MCF 10A (cell line): ENCODE measurements at places on chromosomes 1 and 21. TPM values are rescaled to one million over a fixed set of nuclear protein-coding genes. Genes with fewer than 3 reads are reported as not detected.

DNA sequence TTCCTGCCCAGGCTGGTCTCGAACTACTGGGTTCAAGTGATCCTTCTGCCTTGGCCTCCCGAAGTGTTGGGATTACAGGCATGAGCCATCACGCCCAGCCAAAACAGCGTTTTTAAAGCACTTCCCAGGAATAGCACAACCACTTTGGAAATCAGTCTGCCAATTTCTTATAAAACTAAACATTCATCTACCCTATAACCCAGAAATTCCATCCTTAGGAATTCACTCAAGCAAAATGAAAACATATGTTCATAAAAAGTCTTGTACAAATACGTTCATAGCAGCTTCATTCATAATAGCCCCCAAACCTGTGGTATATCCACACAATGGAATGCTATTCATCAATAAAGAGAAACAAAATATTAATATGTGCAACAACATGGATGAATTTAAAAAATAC lies 36.1 kb downstream of the PHC2 start:
- no peaks in the 10 kb centered on the region for H3K27me3 ChIP-seq
- no peak for DNase-seq

GRCh38 chr1:77639557-77640069 lies 42.8 kb downstream of the ZZZ3 start:
- no peak for DNase-seq
- H3K4me1 ChIP-seq: peaks cover 14% of the 10 kb centered on the region
- H3K36me3 ChIP-seq: peaks cover 51% of the 10 kb centered on the region
- H3K4me3 ChIP-seq: no peak overlapping the region

DNA sequence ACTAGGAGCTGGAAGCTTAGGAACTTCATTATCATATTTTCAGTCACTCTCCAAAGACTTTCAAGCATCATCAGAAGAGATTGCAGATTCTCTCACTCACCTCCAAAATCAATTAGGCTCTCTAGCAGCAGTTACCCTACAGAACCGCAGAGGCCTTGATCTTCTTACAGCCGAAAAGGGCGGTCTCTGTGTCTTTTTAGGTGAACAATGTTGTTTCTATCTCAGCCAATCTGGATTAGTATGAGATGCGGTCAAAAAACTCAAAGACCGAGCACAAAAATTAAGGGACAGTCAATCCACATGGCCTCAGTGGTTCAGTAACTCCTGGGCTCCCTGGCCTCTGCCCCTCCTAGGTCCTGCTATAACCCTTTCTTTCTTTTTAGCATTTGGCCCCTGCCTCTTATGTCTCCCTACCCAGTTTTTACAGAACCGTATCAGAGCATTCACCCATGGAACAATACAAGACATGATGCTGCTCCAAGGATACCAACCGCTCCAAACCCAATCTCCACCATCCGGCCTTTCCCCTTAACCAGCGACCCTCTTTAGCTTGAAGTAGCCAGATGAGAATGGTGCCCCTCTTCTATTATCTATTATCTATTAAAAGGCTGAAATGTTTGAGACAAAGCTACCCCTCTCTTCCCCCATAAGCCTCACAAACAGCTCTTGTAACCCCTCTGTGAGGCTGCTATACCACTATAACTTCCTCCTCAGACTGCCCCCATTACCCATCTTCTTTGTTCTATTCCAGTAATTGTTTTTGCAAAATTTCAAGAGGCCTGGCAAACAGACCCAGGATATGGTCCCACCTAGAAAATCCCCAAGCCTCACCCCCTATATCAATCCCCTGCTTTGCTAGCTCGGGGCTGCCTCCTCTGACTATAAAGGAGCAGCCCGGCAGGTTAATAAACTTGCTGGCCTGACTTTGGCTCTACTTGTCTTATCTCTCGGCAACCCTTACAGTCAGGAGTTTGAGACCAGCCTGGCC lies 18.7 kb upstream of the CA6 start:
- H3K4me3 ChIP-seq: no peak overlapping the region
- no peaks in the 10 kb centered on the region for H3K36me3 ChIP-seq
- H3K27me3 ChIP-seq: no peaks in the 10 kb centered on the region
- no peak overlapping the region for H3K27ac ChIP-seq
- no peak for DNase-seq

DNA sequence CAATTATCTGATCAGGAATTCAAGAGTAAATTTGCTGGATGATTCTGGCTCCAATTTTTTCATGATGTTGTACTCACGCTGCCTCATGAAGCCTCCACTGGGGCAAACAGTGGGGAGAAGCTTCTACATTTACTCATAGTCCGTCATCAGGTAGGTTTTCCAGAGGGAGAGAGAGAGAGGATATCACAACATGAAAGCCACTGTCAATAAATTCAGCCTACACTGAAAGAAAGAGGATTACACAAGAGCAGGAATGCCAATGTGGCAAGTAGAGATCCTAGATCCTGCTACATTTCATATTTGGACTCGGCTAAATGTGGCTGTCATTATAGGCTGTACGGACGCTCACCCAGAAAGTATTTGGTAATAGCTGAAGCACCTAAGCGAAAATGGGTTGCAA lies 819.9 kb downstream of the BRINP3 start:
- H3K36me3 ChIP-seq: no peaks in the 10 kb centered on the region
- peak; percentile 88 for DNase-seq
- peak overlapping the region; percentile 47 for H3K4me3 ChIP-seq

- H3K4me3 ChIP-seq: no peak overlapping the region
- H3K4me1 ChIP-seq: peaks cover 7% of the 10 kb centered on the region
- no peaks in the 10 kb centered on the region for H3K27me3 ChIP-seq
- DNase-seq: no peak
- H3K27ac ChIP-seq: no peak overlapping the region
- peaks cover 5% of the 10 kb centered on the region for H3K36me3 ChIP-seq
Measured at GRCh38 chr1:71231751-71232150, 150.9 kb upstream of the ZRANB2 start.

DNA sequence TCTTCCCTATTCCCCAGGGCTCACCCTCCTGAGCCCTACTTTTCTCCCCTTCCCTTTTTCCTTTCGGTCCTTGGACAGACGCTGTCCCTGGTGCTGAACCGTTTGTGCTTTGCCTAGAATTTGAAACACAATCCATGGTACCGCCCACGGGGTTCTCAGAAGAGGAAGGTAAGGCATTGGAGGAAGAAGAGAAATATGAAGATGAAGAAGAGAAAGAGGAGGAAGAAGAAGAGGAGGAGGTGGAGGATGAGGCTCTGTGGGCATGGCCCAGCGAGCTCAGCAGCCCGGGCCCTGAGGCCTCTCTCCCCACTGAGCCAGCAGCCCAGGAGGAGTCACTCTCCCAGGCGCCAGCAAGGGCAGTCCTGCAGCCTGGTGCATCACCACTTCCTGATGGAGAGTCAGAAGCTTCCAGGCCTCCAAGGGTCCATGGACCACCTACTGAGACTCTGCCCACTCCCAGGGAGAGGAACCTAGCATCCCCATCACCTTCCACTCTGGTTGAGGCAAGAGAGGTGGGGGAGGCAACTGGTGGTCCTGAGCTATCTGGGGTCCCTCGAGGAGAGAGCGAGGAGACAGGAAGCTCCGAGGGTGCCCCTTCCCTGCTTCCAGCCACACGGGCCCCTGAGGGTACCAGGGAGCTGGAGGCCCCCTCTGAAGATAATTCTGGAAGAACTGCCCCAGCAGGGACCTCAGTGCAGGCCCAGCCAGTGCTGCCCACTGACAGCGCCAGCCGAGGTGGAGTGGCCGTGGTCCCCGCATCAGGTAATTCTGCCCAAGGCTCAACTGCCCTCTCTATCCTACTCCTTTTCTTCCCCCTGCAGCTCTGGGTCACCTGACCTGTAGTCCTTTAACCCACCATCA lies 10.4 kb downstream of the BCAN start:
- H3K27ac ChIP-seq: no peak overlapping the region
- H3K4me1 ChIP-seq: peaks cover 3% of the 10 kb centered on the region
- H3K4me3 ChIP-seq: no peak overlapping the region
- DNase-seq: peak; percentile 66
- H3K36me3 ChIP-seq: peaks cover 1% of the 10 kb centered on the region

DNA sequence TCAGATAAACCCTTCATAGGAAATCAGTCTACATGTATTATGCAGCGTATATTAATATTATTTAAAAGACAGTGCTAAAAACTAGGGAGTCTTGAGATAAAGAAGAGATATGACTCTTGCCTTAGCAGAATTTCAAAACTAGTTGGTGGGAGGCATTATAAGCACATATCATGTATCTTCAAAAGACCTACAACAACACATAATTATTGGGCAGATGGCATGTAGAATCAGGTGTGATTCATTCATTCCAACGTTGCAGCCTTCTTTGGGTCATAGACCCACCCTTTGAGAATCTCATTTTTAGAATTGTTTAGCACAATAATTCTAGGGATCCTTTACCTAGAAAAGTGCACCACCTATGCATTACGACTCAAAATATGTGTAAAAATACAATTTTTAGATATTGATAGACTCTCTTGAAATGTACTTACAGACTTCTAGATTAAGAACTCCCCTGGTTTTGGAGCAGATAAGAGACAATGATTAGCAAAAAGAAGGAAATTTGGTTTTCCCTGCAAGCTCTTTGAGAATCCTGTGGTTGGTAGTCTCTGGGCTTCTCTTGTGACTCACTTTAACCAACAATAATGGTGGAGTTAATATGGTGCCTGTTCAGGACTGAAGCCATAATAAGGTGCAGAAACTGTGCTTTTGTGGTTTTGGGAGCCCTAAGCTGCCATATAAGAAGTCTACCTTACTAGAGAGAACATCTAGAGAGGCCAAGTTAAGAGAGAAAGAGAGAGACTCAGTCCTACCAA lies 85.3 kb upstream of the RGS4 start:
- H3K4me1 ChIP-seq: no peaks in the 10 kb centered on the region
- H3K27ac ChIP-seq: no peak overlapping the region
- DNase-seq: no peak
- H3K4me3 ChIP-seq: no peak overlapping the region
- no peaks in the 10 kb centered on the region for H3K36me3 ChIP-seq

GRCh38 chr1:167713330-167714081 lies 8.3 kb upstream of the MPZL1 start:
- peak overlapping the region; percentile 91 for H3K27ac ChIP-seq
- DNase-seq: no peak
- peaks cover 25% of the 10 kb centered on the region for H3K36me3 ChIP-seq
- H3K4me3 ChIP-seq: peak overlapping the region; percentile 88
- peaks cover 10% of the 10 kb centered on the region for H3K4me1 ChIP-seq

- H3K36me3 ChIP-seq: no peaks in the 10 kb centered on the region
- H3K27ac ChIP-seq: no peak overlapping the region
- no peak overlapping the region for H3K4me3 ChIP-seq
- no peak for DNase-seq
- no peaks in the 10 kb centered on the region for H3K4me1 ChIP-seq
- no peaks in the 10 kb centered on the region for H3K27me3 ChIP-seq
Measured at GRCh38 chr1:87474098-87474497, 145.4 kb downstream of the LMO4 start.

GRCh38 chr1:189701606-189702005 lies 776.1 kb downstream of the BRINP3 start:
- no peak overlapping the region for H3K4me3 ChIP-seq
- no peaks in the 10 kb centered on the region for H3K4me1 ChIP-seq
- DNase-seq: no peak
- H3K27me3 ChIP-seq: no peaks in the 10 kb centered on the region
- H3K27ac ChIP-seq: no peak overlapping the region

DNA sequence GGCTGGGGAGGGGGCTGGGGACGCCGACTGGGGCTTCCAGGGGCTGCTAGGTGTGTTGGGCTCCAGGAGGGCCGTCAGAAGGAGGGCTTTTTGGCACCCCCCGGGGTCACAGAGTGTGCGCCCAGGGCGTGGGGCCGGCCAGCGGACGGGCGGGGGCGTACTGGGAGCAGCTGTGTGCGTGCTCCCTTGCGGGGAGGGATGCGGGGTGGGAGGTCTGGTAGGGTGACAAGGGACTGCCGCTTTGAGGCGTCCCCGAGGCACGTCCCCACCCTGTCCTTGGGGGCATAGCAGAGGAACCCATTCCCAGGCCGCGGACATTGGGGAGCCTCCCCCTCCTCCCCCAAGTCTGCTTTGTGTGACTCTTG lies 1.1 kb downstream of the FOXO6 start:
- H3K4me1 ChIP-seq: peaks cover 35% of the 10 kb centered on the region
- H3K27ac ChIP-seq: no peak overlapping the region
- no peak overlapping the region for H3K4me3 ChIP-seq
- no peak for DNase-seq

- H3K4me1 ChIP-seq: no peaks in the 10 kb centered on the region
- DNase-seq: no peak
- no peak overlapping the region for H3K27ac ChIP-seq
- no peak overlapping the region for H3K4me3 ChIP-seq
- H3K36me3 ChIP-seq: peaks cover 28% of the 10 kb centered on the region
Measured at GRCh38 chr1:3880429-3881192, 19.5 kb downstream of the C1orf174 start.

DNA sequence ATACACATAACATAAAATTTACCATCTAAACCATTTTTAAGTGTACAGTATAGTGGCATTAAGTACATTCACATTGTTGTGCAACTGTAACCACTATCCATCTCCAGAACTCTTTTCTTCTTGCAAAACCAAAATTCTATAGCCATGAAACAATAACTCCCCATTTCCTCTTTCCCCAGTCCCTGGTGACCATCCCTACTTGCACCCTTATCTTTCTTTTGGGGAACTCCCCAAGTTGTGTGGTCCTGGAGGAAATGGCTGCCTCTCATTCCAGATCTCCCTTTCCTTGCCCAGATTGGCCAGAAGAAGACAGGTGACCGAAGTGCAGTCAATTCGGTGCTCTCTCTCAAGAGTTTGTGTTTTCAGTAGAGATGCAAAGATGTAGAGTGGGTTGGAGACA lies 389.6 kb upstream of the C1orf87 start:
- H3K27me3 ChIP-seq: no peaks in the 10 kb centered on the region
- H3K36me3 ChIP-seq: no peaks in the 10 kb centered on the region
- H3K27ac ChIP-seq: no peak overlapping the region

- no peaks in the 10 kb centered on the region for H3K27me3 ChIP-seq
- no peak overlapping the region for H3K4me3 ChIP-seq
- H3K36me3 ChIP-seq: peaks cover 36% of the 10 kb centered on the region
- H3K27ac ChIP-seq: no peak overlapping the region
- DNase-seq: no peak
- peaks cover 14% of the 10 kb centered on the region for H3K4me1 ChIP-seq
Measured at GRCh38 chr1:91783423-91784170, 102.4 kb downstream of the TGFBR3 start.

- H3K4me3 ChIP-seq: peak overlapping the region; percentile 41
- H3K36me3 ChIP-seq: peaks cover 4% of the 10 kb centered on the region
- peaks cover 28% of the 10 kb centered on the region for H3K4me1 ChIP-seq
- H3K27ac ChIP-seq: peak overlapping the region; percentile 25
- no peaks in the 10 kb centered on the region for H3K27me3 ChIP-seq
Measured at GRCh38 chr21:38460171-38460742, 38.0 kb downstream of the ERG start.

NCF2 gene
- 4.9 and 8.7 TPM in 2 replicates for total RNA-seq

IQCC gene
- 1.8 and 1.9 TPM in 2 replicates for total RNA-seq

SLC19A2 gene
- 13.9 and 16.7 TPM in 2 replicates for total RNA-seq

DCST1 gene
- total RNA-seq: 0.21 and 0.42 TPM in 2 replicates

EPRS1 gene
- 476 and 612 TPM in 2 replicates for total RNA-seq

PPFIA4 gene
- total RNA-seq: 0.16 and 0.49 TPM in 2 replicates

SPRR2E gene
- total RNA-seq: not detected in 2 replicates

SLC6A9 gene
- 62.2 and 64.9 TPM in 2 replicates for total RNA-seq
